ENCODE measurements at places on chromosomes 16 and 17.
A peak's percentile ranks its signal among the peaks of the same experiment; 100 is the strongest.

GRCh38 chr16:54538276-54538675, 251.7 kb upstream of the IRX3 start:
- DNase-seq, result peak; percentile 10

GRCh38 chr16:2835638-2836493, 5.8 kb downstream of the ZG16B start:
- no peak for DNase-seq

DNA sequence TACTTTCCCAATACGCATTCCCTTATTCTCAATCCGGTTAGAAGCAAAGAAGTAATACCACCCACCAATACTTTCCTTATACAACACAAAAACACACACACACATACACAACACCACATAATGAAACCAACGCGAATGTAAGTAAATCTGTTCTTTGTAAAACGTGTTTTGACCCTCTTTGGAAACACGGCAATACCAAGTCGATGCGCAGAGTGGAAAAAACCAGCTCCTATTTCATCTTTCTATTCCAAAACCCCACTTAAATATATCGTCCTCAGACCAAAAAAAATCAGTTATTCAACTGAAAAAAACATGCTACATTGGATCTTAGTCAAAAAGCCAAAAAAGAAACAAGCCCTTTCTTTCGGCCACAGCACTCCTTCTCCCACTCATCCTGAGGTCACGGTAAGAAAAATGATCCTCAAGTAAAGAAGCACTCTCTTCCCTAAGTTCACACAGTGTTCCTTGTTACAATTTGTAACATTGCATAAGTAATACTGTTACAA, 31.0 kb upstream of the ARL4D start:
- DNase-seq, result peak; percentile 65

GRCh38 chr17:61806081-61806828, 57.1 kb downstream of the BRIP1 start:
- no peak for DNase-seq

GRCh38 chr16:27572711-27573110, 22.8 kb downstream of the KATNIP start:
- DNase-seq, result no peak

GRCh38 chr17:65587534-65588180, 26.2 kb upstream of the AXIN2 start:
- peak; percentile 32 for DNase-seq

- DNase-seq, result no peak
Observed at GRCh38 chr17:34619687-34620217, 40.4 kb downstream of the TMEM132E start.

- no peak for DNase-seq
Observed at GRCh38 chr17:36527621-36528250, 6.9 kb downstream of the MYO19 start.

- no peak for DNase-seq
Observed at GRCh38 chr16:69057400-69058378, 47.8 kb upstream of the HAS3 start.

DNA sequence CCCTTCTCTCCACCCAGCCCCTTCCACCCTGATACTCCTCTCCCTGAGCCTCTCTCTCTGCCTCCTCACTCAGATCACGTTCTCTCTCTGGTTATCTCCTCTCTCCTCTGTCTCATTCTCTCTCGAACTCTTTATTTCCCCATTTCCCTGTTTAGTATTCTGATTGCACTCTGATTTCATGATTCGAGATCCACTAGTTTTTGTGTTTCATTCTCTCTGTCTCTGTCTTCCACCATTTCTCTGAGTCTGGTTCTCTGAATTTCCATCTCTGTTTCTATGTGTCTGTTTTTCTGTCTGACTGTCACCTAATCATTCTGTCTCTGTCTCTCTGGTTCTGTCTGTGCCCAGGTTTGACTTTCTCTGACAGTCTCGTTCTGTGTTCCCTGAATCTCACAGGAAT, 2.0 kb downstream of the SEZ6L2 start:
- no peak for DNase-seq

DNA sequence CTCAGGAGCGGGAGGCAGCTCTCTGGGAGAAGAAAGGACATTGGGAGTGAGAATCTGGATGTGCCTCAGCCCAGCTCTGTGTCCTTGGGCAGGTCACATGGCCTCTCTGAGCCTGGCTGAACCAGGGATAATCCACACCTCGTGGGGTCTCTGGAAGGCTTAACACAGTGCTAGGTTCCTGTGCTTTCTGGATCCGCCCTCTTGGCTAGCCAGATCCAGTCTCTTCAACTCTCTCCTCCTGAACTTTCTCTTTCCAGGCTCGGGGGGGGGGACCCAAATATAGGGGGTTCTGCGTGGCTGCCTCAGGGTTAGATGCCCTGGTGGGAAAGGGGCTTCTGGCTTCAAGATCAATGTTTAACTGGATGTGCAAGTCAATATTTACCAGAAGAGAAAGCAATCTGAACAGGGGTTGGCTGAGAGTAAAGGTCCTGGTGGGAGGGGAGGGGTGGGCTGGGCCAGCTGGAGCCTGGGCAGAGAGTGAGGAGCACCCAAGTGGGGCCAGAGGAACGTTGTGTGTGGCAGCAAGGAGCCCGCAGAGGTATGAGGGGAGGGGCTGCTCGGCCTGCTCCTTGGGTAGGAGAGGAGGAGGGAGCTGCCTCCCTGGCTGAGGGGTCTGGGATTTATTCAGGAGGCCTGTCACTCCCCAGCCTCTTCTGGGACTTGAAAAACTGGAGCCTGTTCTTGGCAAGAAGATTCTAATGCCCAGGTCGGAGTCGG, at the start of gene SERPINF2:
SERPINF2 (plus strand) TSS at position 501 of the 717 bp plus-strand sequence. CDS start 2,125 bp downstream, outside the sequence.
- peak; percentile 91 for DNase-seq

GRCh38 chr17:78808163-78808562, 26.1 kb upstream of the CYTH1 start:
- no peak for DNase-seq

- DNase-seq, result no peak
Observed at GRCh38 chr17:14325618-14326167, 24.8 kb downstream of the HS3ST3B1 start.

Measured in kidney (tissue), 22 donors.